ENCODE measurements at places on chromosomes 2 and 18. TPM values are rescaled to one million over a fixed set of nuclear protein-coding genes. Genes with fewer than 3 reads are reported as not detected.

Gene TDRD15
- total RNA-seq = under 0.01 TPM

Gene DHRS9
- 17.0 TPM for total RNA-seq

Gene EGR4
- total RNA-seq = not detected

Gene CHST9
- total RNA-seq = not detected

Gene TNS1
- 27.4 TPM for total RNA-seq

Gene FBXO15
- total RNA-seq = 0.09 TPM

Gene ALPP
- total RNA-seq = not detected

Gene REG3G
- not detected for total RNA-seq

Gene EPB41L3
- total RNA-seq = 147 TPM

Gene MPPE1
- total RNA-seq = 17.8 TPM

Gene PLA2R1
- 20.0 TPM for total RNA-seq

Gene CIB4
- not detected for total RNA-seq

Gene UGT1A8
- total RNA-seq = not detected

Gene RAD51AP2
- total RNA-seq = not detected

Gene PEX13
- total RNA-seq = 30.3 TPM

Data from endothelial cell of coronary artery (primary cell).